Mesenteric fat pad (tissue), 1 donor: ENCODE measurements at places on chromosomes 2 and 18. TPM values are rescaled to one million over a fixed set of nuclear protein-coding genes. Genes with fewer than 3 reads are reported as not detected.

The ANKRD53 gene
- total RNA-seq, result 17.6 TPM

The SRSF7 gene
- 151 TPM for total RNA-seq

The NAT8 gene
- not detected for total RNA-seq

The FAM228A gene
- 3.2 TPM for total RNA-seq

The CPS1 gene
- total RNA-seq, result 3.8 TPM
